ENCODE measurements at places on chromosomes 4 and X.

DNA sequence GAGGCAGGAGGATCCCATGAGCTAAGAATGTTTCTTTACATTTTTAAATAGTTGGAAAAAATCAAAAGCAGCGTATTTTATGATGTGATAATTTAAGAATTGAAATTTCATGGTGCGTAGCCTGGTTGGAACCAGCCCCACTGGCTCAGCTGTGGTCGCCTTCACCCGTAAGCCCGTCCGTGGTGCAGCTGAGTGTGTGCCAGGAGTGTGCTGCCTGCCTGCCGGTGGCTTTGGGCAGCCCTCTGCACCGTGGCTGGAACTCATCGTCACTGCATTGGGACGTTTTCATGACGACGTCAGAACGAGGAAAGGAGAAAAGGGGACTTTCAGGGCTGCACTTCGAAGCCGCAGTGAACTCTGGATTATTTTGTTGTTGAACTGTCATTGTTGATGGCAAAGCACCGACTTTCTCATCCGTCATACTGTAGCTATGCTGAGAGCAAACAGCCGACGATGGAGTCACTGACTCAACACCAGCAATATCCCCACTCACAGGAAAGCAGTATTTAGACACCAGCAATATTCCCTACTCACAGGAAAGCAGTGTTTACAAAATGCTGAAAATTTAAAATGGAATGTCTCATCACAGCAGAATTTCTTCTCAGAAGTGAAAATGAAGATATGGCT is 35.1 kb downstream of the PCGF3 start:
- DNase-seq, result no peak

GRCh38 chr4:87105101-87105845 is 115.1 kb downstream of the KLHL8 start:
- DNase-seq, result no peak

DNA sequence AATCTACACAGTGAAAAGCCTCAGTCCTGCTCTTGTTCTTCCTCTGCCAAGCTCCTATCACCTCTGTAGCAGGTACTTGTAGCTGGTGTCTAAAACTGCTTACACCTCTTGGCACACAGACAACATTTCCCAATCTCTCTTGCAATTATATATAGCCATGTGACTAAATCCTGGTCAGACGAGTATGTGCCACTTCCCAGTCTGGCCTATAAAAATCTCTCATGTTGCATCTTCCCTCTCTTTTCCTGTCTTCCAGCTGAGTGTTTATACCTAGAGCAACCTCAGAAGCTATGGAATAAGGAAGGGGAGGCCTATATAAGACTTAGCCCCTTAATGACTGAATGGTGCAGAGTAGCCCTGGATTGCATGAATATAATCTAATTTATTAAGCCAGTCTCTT is 105.8 kb downstream of the RNF150 start:
- no peak for DNase-seq

DNA sequence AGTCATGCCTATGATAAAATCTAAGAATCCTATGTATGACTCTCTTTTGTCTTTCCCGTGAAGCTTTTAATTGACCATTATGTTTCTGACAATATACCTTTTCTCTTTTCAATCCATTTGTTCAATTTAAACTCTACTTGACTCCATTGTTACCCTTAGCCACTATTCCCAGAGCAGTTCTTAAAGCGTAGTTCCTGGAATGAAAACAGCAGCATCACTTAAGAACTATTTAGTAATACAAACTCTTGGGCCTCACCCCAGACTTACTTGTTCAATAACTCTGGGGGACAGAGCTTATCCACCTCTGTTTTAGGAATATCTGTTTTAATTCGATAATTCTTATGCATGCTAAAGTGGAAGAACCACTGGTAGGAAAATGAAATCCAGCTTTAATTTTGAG is 358.4 kb downstream of the PRR32 start:
- no peak for DNase-seq

DNA sequence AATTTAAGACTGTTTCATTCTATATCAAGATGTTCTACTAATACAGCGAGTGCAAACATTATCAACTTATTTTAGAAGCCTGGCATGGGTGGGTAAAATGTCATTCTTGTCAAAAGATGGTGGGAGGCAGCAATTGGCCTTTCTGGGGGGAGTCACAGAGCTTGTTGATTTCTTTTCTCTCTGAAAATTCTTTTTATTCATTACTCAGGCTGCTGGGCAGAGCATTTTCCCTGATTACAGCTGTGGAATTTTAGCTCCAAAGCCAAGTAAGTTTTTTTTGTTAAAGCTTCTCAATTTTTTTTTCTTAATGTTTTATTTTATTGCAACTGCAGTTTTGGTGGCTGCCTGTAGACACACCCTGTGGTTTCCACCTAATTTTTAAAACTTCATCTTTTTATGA is 50.4 kb downstream of the GPC4 start:
- DNase-seq, result no peak

- DNase-seq, result no peak
These were observed 786 bp upstream of the ZFX start for GRCh38 chrX:24148535-24149350.

DNA sequence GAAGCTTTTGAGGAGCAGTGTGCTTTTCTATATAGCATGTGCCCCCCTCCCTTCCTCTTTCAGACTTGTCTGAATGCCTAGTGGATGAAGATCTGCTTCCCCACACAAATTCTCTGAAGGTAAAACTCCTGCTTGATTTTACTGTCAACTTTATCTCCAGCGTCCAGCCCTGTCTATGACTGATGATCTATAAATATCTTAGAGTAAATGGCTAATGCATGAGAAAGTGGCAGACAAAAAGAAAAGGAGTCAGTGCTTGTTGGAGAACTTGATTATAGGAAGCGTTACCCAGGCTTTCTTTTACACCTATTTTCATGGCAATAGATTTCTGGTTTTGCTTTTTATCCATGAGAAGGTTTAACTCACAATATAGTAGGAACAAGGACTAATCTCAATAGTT is 168.3 kb upstream of the HS3ST1 start:
- no peak for DNase-seq

- no peak for DNase-seq
These were observed 51.4 kb downstream of the ATOH1 start for GRCh38 chr4:93879919-93880318.

GRCh38 chrX:37854148-37854547 is 6.8 kb upstream of the DYNLT3 start:
- DNase-seq, result no peak

DNA sequence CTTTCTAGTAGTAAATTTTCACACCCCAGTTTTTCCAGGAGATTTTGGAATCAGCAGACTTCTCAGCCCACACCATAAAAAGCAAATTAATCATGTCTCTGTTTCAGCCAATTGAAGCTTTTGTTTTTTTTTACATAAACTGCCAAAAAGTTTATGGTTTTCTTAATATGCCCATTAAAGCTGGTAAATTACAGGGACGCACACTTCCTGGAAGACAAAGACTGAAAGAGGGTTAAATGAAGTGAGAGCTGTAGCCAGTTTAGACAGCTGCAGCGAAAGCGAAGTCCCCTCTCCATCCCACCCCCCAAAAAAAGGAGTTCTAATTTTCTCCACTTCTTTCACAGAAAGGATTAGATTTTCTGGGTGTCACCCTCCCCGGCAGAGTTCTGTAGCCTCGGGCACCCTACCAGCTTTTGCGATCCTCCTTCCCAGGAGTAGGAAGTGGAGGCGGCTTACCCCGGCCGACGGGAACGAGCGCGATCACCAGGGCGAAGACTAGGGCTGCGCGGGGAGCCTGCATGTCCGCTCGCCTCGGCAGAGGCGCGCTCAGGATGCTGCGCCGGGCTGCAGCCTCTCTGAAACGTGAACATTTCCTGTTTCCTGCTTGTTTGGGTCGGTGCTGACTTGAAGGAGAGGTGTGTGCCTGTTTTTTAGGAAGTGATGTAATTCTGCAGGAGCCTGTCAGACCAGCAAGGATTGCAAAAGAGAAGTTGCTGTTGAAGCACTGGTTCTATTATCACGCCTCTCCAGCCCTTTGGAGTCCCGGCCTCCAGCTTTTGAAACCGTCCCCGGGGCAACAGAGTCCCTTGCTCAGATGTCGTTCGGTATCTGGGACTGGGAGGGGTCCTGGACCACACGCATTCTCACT is at the start of gene TMEM154:
TMEM154 (minus strand) TSS at position 584 of the 868 bp plus-strand sequence; CDS start at position 520, 64 bp downstream.
- no peak for DNase-seq

GRCh38 chr4:2595436-2595835 is 59.0 kb downstream of the FAM193A start:
- DNase-seq, result no peak

DNA sequence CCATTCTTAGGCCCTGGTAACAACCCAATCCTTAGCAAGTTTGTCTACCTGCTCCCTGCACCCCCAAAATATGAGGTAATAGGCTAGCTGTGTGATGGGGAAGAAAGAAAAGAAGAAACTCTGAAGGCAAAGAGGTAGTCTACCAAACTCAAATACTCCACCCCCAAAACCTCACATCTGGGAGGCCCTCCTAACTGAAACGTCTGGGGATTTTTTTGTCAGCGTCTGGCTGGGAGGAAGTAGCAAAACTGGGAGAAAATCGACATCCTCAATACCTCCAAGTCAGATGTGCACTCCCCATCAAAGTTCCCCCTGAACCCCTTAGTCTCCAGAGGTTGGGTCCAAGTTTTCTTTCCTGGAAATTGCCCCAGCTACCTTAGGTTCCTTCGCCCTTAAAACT is 1.0 kb downstream of the LAMP2 start:
- DNase-seq, result no peak

GRCh38 chrX:6131287-6131686 is 97.4 kb downstream of the NLGN4X start:
- DNase-seq, result no peak

DNA sequence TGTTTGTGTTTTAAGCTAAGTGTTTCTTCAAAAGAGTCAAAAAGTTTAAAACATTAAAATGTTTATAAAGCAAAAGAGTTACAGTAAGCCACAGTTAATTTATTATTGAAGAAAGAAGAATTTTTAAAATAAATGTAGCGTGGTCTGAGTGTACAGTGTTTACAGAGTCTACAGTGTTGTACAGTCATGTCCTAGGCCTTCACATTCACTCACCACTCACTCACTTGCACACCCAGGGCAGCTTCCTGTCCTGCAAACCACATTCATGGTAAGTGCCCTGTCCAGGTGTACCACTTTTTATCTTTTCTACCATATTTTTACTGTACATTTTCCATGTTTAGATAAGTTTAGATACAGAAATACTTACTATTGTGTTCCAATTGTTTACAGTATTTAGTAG is 239.7 kb upstream of the AGA start:
- DNase-seq, result no peak

- no peak for DNase-seq
These were observed 8.1 kb upstream of the HSD17B10 start for GRCh38 chrX:53442322-53442631.

- peak; percentile 30 for DNase-seq
These were observed 15.8 kb downstream of the BCAP31 start for GRCh38 chrX:153708415-153708814.

- DNase-seq, result no peak
These were observed 287.2 kb upstream of the CT83 start for GRCh38 chrX:116749943-116750342.

GRCh38 chrX:25006586-25007058 is 9.1 kb downstream of the ARX start:
- DNase-seq, result no peak

- DNase-seq, result no peak
These were observed 673.6 kb upstream of the INTU start for GRCh38 chr4:126959056-126959745.

- DNase-seq, result no peak
These were observed 18.3 kb downstream of the GAB1 start for GRCh38 chr4:143354990-143355389.

- DNase-seq, result no peak
These were observed 31.8 kb upstream of the CWH43 start for GRCh38 chr4:48954314-48954713.

GRCh38 chr4:4488405-4489404 is 53.1 kb downstream of the STX18 start:
- peak; percentile 53 for DNase-seq

- DNase-seq, result no peak
These were observed 165.5 kb downstream of the HS3ST1 start for GRCh38 chr4:11263208-11263607.

DNA sequence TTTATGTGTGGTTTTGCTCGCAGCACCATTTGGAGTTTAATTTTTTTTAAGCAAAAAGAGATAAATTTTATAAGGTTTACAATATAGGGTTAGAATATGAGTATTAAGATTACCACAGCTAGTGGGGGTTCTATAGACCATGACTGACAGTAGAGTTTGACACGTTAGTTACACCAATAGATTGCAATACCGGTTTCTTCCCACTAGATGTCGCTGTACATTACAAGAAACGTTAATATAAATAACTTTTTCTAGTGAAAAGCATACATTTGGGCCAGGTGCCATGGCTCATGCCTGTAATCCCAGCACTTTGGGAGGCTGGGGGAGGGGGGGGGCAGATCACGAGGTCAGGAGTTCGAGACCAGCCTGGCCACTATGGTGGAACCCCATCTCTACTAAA is 433.6 kb downstream of the MAGEB5 start:
- DNase-seq, result peak; percentile 5

DNA sequence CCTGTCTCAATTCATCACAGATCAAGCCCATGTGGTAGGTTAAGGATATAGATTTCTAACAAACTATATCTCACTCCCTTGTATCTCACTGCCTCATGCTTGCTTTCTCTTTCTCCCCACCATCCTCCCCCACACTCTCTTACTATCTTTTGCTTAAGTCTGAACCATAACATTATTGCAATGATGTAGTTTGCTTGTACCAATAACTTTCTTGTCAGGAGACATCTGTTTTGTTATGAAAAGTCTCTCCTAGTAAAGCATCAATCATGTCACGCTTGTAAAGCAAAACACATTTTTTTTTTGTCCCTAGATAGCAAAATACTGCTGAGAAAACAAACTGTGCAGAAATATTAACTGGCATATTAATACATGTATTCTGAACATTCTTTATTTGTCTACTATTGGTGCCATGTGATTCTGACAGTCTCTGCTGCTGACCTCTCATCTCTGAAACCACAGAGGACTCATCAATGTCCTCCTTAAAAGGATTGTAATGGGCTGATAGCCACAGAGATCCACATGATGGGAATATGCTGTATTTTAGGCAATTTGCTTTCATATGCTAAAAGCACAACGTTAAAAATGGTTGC is 217.5 kb downstream of the VEGFC start:
- no peak for DNase-seq

GRCh38 chr4:152687974-152688599 is 8.3 kb upstream of the TMEM154 start:
- no peak for DNase-seq

DNA sequence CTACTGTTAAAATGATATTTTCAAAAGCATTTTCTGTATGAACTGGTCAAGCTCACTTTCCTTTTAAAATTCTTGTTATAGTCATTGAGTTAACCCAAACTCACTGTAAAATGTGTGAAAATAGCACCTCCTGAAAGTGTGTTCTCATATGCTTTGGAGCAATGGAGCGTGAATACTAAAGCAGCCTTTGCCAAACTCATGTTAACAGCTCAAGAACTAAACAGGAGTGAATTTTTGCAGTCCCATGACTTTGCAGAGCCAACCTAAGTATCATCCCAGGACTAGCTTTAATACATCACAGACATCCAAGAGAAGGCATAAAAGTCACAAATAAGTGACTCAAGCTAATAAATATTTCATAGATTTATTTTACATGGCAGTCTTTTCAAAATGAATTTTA is 2.3 kb downstream of the AMMECR1 start:
- no peak for DNase-seq
